ENCODE measurements at places on chromosomes 3 and 15.

GRCh38 chr3:99269606-99270351 is 368.3 kb upstream of the DCBLD2 start:
- no peak for DNase-seq

GRCh38 chr15:95972041-95972553 is 358.4 kb upstream of the NR2F2 start:
- peak; percentile 77 for DNase-seq

DNA sequence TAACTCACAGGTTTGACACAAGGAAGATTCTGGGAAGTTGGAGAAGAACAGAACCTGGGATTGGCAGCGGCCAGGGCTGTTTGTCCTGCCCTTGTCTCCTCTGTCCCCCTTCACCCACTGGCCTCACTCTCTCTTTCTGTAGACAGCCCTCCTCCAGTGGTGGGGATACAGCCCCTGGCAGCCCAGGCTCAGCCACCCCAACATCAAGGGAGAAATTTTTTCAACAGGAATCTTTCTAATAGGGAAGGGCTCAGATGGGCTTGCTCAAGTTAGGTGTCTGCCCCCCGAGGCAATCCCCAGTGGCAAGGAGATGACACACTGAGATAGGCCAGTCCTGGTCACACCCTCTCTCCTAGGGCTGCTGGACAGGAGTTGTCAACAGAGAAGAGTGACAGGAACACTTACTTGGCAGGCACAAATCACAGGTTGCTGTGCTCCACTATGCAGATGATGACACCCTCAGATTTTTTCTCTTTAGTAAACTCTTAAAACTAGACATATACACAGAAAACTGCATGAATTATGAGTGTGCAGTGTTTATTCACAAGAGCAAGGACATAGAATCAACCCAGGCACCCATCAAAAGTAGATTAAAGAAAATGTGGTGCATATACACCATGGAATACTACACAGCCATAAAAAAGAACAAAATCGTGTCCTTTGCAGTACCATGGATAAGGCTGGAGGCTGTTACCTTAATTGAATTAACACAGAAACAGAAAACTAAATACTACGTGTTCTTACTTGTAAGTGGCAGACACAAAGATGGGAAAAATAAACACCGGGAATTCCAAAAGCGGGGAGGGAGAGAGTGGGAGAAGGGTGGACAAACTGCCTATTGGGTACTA is 36.3 kb downstream of the PLA2G4D start:
- no peak for DNase-seq

- DNase-seq, result no peak
These were observed 86.2 kb downstream of the TGFBR2 start for GRCh38 chr3:30692498-30693130.

- DNase-seq, result no peak
These were observed 3.1 kb upstream of the ADAMTSL3 start for GRCh38 chr15:83650831-83651230.

DNA sequence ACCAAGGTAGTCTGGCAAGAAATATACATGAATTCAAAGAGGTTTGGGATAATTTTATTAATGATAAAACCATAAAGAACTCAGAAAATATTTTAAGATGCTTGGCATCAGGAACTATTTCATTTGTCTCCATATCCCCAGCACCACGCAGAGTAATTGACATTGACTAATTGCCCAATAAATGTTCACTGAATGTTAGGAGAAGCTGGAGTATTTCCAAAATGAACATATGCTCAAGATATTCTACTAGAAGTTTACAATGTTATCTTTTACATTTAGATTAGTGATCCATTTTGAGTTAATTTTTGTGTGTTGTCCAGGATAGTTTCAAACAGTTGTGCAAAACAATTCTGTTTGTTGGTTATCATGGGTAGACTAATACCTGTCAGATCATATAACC is 298.8 kb upstream of the CTDSPL start:
- DNase-seq, result no peak

GRCh38 chr3:177610262-177610661 is 413.0 kb upstream of the TBL1XR1 start:
- DNase-seq, result no peak

DNA sequence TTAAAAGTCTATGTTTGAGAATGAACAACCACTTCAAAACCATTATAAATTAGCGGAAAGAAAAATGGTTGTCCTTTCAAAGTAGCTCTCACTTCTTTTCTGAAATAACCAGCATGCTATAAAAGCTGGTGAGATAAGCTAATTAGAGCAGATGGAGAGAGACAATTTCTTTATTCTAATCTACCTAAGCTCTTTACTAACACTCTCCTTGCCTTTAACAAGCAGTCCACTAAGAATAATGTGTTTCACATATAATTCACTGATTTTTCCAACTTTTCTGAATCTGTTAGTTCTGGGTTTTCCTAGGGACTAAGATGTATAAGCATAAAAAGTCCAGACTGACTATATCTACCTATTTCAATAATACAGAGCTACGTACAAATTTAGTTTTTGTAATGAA is at the start of gene IMPG2:
Gene IMPG2 (minus strand): TSS at position 101 of the 400 bp plus-strand sequence. CDS start 203 bp downstream, outside the sequence.
- DNase-seq, result no peak

DNA sequence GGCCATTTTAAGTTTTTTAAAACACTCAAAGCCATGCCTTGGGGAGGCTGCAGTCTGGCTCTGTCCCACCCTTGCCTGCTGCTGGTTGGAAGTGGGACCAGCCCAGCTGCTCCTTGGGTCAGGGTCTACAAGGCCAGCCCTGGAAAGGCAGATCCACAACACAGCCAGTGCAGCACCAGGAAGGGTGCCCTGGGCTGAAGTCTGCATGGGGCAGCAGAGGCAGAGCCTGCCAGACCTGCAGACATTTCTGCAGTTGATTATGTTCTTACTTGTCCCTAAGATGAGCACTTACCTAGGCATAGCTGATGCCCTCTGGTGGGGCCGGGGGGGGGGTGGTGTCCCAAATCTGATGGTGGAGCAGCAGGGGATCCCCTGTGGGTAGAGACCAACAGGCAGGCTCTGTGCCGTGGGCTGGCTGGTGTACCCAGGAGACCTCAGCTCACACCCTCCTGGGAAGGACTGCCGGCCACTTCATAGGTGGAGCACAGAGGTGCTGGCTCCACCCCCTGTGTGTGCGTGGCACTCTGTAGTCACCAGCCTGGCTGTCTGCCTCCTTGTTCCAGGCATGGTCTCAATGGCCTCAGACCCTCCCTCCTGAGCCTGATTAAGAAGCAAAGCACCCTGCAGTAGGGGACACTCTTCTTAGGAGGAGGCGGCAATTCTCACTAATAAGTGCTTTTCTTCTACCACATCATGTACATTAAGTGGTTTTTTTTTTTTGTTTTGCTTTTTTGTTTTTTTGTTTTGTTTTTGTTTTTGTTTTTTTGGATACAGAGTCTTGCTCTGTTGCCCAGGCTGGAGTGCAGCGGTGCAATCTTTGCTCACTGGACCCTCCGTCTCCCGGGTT is 97.4 kb upstream of the KLF13 start:
- DNase-seq, result no peak

GRCh38 chr15:34583399-34584329 is at the start of gene GOLGA8B:
Gene GOLGA8B, minus strand, starts transcription at chr15:34583651. Its CDS starts 47,739 bp downstream, at chr15:34535912.
- peak; percentile 53 for DNase-seq

DNA sequence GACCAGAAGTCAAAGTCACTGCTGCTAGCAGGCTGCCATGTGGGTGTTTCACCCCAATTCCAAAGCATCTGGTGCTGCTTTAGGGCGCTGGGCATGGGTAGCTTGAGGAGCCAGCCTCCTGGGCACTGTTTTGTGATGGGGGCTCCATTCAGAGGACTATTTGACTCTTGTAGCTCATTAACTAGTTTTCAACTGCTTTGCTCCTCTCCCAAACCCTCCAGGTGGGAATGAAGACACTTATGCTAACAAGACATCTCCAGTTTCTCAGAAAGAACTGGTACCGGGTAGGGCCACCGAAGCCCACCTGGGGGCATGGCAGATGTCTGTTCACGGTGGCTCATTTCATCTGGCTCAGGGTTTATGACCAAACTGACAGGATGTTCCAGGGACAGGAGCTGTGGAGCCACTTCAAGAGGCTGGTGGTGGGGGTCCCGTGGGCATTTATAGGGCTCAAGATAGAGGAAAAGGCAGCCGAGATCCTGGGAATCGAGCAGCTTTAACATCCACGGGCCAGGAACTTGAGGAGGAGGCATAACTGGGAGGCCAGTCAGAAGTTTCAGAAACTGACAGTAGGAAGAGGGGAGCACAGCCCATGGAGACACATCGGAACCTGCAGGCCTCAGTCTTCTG is 17.7 kb downstream of the AMOTL2 start:
- no peak for DNase-seq

DNA sequence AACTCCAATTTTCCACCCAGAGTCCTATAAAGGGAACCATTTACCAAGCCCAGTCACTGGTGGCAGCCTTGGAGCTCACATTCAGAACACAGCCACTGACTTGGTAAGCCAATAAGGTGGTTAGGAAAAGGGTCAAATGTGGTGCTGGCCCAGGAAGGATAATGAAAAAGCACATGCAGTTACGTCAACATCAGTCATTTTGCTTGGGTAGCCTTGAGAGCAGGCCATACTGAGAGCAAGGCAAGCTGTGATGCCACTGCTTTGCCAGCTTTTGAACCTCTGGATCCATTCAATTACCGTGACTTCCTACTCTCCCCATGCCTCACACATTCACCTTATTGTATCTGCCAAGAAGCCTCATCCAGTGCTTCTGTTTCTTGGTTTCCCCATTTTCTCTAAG is 253.6 kb downstream of the OPA1 start:
- DNase-seq, result no peak

DNA sequence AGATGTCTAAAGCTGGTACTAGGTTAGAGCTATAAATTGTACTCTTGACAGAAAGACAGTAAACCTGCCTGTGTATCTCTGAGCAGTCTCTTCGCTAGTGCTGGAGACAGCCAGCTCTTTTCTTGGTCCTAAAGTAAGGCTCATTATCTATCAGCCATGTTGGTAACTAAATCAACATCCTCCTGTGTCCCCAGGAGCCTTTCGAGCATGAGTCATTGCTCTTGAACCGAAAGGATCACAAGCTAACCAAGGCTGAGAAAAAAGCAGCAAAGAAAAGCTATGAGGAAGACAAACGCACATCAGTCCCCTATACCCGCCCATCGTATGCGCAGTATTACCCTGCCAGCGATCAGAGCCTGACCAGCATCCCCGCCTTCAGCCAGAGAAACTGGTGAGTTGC is 25.0 kb upstream of the TEX264 start:
- peak; percentile 53 for DNase-seq

- DNase-seq, result peak; percentile 50
These were observed 51.9 kb downstream of the BBX start for GRCh38 chr3:107574650-107575049.

GRCh38 chr15:25727116-25727515 is 136.0 kb downstream of the ATP10A start:
- no peak for DNase-seq

DNA sequence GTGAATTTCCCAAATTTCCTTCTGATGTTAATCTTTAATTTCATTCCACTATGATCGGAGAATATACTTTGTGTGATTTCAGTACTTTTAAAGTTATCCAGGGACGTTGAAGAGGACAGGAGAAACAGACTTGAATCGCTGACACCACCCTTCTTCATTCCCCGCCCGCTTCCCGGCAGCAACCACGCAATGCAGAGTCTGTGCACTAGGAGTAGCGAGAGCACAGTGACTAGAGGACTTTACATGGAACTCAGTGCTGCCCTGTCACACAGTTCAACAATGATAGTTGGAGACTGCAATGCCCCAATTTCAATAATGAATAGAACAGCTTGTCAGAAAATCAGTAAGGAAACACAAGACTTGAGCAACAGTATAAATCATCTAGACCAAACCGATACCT is 73.9 kb downstream of the RNF13 start:
- DNase-seq, result no peak

GRCh38 chr15:67537771-67538170 is 4.7 kb upstream of the MAP2K5 start:
- DNase-seq, result no peak

DNA sequence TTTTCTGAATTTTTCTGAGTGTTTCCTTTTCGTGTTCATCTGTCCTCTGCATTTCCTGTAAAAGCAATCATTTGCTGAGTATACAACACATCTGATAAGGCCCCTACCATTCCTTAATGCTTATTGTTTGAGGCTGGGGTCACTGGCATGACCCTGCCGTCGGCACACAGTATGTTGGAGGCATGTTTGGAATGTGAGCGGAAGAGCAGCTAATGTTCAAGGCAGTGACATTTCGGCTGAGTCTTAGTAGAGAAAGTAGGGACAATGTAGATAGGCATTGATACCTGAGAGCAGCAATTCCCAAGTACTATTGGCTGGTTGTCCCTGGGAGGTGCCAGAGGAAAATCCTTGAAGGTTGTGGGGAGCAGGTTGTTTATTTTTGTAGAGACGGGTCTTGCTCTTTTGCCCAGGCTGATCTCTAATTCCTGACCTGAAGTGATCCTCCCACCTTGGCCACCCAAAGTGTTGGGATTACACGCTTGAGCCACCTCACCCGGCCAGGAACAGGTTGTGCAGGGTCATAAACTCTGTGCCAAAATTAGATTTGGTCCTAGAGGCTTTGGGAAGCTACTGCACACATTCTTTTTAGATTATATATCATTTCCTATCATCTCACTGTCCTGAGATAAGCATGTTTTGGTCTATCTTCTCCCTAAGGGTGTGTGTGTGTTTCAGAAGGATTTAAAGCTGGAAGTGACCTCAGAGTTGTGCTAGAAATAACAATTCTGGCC is 13.5 kb downstream of the PTPN23 start:
- no peak for DNase-seq

- no peak for DNase-seq
These were observed 60.5 kb downstream of the SLMAP start for GRCh38 chr3:57816471-57817095.

GRCh38 chr15:40340740-40341400 is at the start of gene CCDC9B:
Gene CCDC9B, minus strand, starts transcription at chr15:40340939. Its CDS starts 120 bp downstream, at chr15:40340819.
- peak; percentile 83 for DNase-seq

- DNase-seq, result no peak
These were observed 89.7 kb upstream of the CMC1 start for GRCh38 chr3:28151608-28152228.

DNA sequence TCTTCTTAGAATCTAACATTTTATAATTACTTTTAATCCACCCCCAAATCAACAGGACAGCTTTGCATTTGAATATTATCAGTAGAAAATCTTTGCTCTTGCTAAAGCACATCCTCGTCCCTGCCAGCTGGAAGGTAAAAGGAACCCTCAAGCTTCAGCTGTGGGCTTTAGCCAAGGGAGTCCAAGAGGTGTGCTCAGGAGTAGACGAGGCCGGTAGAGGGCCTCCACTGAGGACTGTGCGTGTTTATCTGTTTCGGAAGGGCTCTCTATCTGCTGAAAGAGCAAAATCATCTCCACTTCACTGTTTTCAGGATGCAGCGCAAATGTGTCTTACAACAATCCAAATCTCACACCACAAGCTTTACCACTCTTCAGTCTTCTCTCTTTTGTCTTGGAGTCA is 257.4 kb upstream of the IL12A start:
- DNase-seq, result no peak
